ENCODE measurements at places on chromosomes 1 and 21.
A peak's percentile ranks its signal among the peaks of the same experiment; 100 is the strongest.

GRCh38 chr1:191541758-191542157 is 616.5 kb upstream of the RGS18 start:
- no peak for DNase-seq

- DNase-seq = peak; percentile 92
Measured at GRCh38 chr1:215845234-215845891, 278.3 kb downstream of the KCTD3 start.

GRCh38 chr21:37749132-37749531 is 167.1 kb downstream of the KCNJ6 start:
- DNase-seq = no peak

GRCh38 chr1:111204201-111204982 is 3.9 kb upstream of the DENND2D start:
- peak; percentile 39 for DNase-seq

DNA sequence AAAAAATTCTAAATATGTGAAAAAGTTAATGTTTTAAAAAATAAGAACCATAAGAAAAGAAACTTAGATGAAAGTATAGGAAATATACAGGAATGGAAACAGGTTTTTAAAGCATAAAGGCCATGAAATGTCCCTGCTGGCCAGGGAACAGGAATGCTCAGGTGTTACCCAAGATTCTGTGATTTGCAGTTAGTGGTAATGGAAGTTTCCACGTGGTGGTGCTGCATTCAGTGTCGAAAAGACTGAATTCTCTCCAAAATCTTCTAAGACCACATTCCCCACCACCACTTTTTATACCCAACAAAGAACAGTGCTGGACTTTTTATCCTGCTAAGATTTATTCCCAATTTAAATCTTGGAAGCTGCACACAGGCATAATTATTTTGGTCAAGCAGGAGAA is 126.2 kb downstream of the PRRX1 start:
- no peak for DNase-seq

GRCh38 chr1:9500756-9501754 is 38.2 kb upstream of the SLC25A33 start:
- no peak for DNase-seq

GRCh38 chr1:173113015-173113741 is 62.4 kb upstream of the TNFSF18 start:
- peak; percentile 81 for DNase-seq

DNA sequence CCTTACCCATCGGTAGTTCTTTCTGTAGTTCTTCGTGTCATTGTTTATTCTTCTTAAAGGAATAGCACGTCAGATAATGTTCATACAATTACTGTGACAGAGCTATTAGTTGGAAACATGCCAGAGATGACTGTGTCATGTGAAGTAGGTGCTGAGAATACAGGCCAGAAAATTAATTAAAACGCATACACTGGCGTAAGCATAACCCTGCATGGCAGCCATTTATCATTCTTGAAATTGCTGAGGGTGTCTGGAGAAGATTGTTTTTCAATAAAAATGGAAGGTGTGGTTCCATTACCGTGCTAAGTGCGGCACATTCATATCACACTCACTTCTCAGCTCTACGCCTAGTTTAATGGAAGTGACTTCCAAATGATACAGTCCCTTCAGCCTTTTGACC is 7.8 kb downstream of the ETS2 start:
- no peak for DNase-seq

- DNase-seq = no peak
Measured at GRCh38 chr1:117770981-117771531, 158.4 kb downstream of the GDAP2 start.

DNA sequence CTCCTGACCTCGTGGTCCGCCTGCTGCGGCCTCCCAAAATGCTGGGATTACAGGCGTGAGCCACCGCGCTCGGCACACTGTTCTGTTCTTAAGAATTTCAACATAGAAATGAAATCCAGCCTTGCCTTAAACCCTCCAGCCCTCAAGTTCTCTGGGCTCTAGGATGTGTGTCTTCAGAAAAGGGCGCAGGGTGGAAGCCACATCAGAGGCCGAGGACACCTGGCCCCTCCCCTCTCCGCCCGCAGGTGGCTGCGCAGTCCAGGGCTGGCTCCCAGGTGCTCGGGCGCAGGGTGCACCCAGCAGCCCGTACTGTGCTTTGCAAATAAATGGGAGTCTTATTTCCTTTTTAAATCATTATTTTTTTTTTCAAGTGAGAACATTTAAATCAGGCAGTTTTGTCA is 2.0 kb upstream of the C1orf174 start:
- DNase-seq = no peak

- no peak for DNase-seq
Measured at GRCh38 chr1:8359617-8360481, 41.9 kb downstream of the SLC45A1 start.

- DNase-seq = no peak
Measured at GRCh38 chr1:83131692-83131955, 867.3 kb downstream of the TTLL7 start.

DNA sequence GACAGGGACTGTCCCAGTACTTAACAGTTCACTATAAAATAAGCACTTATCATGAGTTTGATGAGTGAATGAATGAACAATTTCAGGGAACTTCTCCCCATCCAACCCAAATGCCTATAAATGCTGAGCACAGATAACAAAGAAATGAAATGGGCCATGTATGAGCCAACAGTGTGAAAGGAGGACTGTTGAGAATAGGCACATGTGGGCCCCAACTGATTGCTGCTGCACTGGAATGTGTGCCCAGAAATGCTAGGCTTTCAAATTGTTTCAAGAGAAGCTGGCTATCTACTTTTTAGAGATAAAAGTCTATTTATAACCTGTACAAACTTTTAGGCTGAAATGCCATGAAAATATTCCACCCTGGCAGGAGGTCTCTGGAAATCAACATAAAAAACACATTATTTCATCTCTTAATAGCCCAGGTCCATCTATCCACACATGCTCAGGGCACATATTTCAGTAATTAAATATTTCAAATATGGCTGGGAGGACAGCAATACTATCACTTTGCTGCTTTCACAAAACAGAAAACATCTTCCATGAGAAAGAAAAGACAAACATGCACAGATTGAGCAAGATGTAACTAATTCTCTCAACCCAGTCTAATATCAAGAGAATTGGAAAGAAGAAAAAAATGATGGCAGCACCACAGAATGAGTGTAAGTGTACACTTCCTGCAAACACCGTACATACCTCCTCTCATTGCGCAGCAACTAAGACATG is 49.8 kb downstream of the COLGALT2 start:
- no peak for DNase-seq

Data from GM23248 (cell line).